GM10248 (cell line): ENCODE measurements at places on chromosomes 4 and X.

DNA sequence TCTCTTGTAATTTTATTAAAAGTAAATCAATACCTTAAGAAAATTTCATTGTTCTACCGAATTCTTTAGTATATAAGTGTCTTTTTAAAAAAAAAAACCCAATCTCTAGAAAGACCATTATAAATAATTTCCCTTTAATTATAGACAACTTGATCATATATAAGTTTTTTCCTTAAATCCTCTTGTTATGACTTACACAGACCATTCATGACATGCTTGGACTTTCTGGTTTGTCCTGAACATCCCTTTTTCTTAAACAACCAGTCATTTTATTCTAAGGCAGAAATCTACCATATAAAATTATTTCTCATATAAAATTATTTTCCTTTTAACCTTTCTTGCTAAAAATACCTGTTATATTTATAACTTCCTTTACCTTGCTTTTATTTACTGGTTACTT, 15.4 kb upstream of the FHDC1 start:
- no peak for DNase-seq

- no peak for DNase-seq
These were observed 9.0 kb upstream of the IGFBP7 start for GRCh38 chr4:57119054-57119651.

DNA sequence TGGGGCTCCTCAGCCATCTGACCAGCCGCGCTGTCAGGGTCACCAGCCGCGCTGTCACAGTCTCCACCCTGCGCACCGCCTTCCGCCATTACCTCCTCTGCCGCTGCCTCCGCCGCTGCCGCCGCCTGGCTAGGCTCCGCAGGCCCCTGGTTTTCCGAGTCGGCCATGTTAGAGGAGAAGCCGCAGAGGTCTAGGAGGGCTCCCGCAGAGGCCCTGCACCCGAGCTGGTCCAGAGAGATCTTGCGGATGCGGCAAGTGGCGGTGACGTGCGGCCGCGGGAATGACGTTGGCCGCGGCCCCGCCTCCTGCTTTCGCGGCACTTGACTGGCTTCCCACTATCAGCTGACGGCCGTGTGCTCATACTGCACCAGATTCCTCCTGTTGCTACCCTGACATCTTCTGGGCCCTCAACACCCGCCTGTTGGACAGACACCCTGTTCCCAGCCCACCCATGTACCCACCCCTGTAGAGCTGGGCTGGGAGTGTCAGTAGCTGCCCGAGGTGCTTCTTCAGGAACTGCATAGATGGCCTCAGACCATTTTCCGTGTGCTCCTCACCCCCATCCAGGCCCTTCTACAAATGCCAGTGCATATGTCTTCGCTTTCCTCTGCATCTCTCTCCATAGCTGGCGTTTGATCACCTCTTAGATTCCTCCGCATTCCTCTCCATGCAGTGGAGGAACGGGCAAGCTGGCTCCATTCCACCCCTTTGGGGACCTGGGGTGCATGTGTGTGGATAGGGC, at the start of gene NAP1L5:
TSS of gene NAP1L5 (minus strand) at position 242 of the 742 bp plus-strand sequence. CDS start at position 167, 75 bp downstream.
- DNase-seq: peak; percentile 59

- DNase-seq: no peak
These were observed 74.0 kb downstream of the STK32B start for GRCh38 chr4:5125321-5125720.

GRCh38 chr4:7987148-7987989, 47.7 kb upstream of the AFAP1 start:
- peak; percentile 77 for DNase-seq

DNA sequence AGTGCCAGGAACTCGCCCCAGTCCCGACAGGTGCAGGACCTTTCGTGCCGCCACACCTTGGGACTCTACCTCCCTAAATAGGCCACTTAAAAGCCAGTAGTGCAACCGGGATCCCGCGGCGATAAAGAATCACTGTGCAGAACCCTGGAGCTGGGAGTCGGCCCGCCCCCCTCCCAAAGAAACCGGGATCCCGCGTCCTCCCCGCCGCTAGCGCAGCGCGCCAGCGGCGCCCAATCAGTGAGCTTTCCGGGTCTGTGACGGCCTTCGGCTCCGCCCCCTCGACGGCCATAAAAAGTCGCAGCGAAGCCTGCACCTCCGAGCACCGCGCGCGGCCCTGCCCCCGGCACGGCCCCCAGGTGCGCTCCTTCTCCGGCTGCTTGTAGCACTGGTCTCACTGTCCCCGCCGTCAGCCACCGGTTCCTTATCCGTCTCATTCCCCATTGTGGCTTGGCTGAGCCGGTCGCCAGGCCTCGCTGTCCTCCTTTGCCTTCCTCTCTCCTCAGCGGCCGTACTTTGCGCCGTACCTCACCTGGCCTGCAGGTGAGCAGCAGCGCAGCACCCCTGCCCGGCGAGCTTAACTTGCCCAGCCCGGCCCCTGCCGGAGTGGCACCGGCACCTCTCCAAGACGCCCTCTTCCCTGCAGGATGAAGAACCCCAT, at the start of gene LRAT:
TSS of gene LRAT (plus strand) at position 318 of the 658 bp plus-strand sequence. CDS start at position 645, 327 bp downstream.
- DNase-seq: peak; percentile 35

DNA sequence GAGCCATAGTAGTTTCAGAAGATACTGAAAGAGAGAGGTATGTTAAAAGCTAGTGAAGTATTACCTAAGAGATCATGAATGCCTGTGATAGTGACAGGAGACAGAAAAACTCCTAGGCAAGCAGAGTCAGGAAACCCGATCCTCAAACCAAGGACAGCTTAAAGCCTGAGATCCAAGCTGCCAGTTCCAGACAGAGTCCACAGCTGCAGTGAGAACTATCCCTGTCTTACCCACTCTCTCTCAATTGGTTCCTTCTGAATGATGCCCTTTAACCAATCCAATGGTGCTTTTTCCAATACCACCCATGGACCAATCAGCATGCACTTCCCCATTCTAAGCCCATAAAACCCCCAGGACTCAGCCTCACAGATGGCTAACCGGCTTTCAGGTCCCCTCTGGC, 90.4 kb upstream of the PCDH10 start:
- DNase-seq: no peak

DNA sequence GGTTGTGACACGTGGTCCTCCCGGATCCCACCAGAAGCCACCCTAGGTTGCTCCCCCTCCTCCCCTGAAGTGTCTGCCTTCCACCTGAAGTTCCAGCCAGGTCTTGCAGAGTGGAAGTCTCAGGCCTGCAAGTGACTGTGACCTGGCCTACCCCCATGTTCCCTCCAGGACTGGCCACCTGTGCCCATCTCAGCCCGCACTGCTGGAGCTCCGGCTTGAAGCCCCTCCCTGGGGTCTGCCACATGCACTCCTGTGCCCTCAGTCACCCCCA, 6.1 kb upstream of the HGFAC start:
- no peak for DNase-seq

- no peak for DNase-seq
These were observed at the start of gene SLC2A9 for GRCh38 chr4:10020871-10021652. Gene SLC2A9, minus strand, starts transcription at chr4:10021497. Its CDS starts 68 bp downstream, at chr4:10021429.

- no peak for DNase-seq
These were observed 57.4 kb upstream of the SLC6A14 start for GRCh38 chrX:116378961-116379360.

DNA sequence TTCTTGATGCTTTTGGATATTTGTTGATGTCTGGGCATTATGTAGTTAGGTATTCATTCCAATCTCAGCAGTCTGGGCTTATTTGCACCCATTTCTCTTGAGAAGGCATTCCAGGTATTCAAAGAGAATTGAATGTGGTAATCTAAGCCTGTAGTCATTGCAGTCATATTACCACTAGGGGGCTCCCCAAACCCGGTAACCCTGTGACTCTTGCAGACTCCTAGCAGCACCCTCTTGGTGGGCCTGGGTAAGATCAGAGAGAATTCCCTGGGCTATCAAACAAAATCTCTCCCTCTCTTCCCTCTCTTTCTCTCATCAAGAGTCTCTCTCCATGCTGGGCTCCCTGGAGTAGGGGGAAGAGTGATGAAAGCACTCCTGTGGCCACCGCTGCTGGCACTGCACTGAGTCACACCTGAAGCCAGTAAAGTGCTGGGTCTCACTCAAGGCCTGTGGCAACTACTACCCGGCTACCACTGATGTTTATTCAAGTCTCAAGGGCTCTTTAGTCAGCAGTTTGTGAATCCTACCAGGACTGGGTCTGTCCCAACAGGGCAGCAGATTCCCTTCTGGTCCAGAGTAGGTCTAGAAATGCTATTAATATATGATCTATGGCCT, 187.7 kb upstream of the NUDT10 start:
- peak; percentile 21 for DNase-seq

GRCh38 chrX:18174971-18175370, 45.7 kb downstream of the BEND2 start:
- no peak for DNase-seq

GRCh38 chr4:8775751-8776355, 95.8 kb downstream of the HMX1 start:
- no peak for DNase-seq

- DNase-seq: no peak
These were observed 560.4 kb downstream of the STPG2 start for GRCh38 chr4:97582890-97583289.

GRCh38 chrX:23883737-23884354, 23.9 kb downstream of the APOO start:
- DNase-seq: no peak

DNA sequence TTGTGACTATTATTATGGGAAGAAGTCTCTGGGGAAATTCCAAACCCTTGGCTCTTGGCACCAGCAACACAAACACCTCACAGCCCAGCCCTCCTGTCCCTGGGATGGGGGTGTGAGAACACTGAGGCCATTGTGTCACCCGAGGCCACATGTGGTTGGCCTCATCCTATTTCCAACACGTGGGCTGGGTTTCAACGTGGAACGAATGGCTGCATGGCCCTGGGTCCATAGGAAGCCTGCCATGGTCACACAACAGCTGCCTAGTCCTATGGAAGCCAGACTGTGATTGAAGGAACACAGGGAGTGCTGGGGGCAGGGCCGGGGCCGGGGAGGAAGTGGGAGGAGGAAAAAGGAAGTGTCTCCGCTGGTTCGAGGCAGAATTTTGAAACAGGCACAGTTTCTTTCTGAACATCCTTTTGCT, 10.0 kb downstream of the CLCN4 start:
- peak; percentile 28 for DNase-seq

- DNase-seq: no peak
These were observed 284.0 kb downstream of the BCOR start for GRCh38 chrX:39813631-39814277.

DNA sequence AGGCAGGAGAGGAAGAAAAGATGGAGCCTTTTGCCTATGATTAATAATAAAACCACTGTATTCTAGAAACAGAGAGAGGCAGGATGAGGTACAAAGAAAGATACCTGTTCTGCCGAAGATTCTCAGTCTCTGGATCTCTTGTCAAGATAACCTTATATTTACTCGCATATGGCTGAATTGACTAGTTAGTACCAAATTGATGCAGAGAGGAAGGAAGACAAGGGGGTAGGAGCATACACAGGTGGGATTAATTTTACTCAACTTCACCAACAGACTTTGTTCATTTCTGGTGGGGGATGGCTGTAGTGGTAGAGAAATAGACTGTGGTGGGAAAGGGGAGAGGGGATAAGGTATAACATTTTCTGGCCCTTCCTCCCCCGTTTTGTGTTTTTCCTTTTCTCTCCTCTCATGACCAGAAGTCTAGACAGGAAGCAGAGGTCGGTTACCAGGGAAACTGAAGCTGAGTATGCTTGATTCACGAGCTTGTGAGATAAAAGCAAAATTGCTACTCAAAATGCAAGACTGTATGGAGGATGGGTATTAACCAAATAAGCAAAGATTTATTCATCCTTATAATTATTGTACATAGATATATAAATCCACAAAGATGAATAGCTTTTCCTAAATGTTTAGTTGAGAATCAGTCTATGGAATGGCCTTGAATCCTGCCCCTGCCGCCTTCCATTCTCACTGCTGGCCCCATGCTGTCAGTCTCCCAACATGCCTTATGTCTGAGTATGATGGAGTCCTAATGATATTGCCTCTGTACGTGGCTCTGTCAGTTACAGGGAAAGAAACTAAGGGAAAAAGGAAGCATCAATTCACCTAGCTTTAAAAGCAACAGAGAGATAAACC, 17.8 kb upstream of the PAGE2B start:
- no peak for DNase-seq

DNA sequence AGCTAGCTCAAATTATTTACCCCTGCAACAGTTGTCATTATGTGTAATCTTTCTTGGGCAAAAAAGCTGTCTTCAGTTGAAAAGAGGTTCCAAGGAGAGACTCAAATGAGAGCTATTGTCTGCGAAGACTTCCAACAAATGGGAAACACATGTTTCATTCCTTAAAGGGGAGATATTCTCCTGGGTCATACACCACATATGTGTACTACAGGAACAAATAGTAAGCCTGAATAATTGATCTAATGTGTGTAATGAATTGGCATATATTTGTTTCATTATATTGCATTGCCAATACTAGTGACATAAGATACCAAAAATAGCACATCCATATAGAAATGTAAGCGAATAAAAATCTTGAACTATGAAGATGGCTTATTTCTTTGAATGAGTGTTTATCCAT, 950.9 kb upstream of the NDST4 start:
- DNase-seq: no peak

- DNase-seq: no peak
These were observed 211.4 kb downstream of the ENOX2 start for GRCh38 chrX:130691576-130691975.

GRCh38 chrX:150773634-150774033, 80.4 kb downstream of the MTMR1 start:
- no peak for DNase-seq

DNA sequence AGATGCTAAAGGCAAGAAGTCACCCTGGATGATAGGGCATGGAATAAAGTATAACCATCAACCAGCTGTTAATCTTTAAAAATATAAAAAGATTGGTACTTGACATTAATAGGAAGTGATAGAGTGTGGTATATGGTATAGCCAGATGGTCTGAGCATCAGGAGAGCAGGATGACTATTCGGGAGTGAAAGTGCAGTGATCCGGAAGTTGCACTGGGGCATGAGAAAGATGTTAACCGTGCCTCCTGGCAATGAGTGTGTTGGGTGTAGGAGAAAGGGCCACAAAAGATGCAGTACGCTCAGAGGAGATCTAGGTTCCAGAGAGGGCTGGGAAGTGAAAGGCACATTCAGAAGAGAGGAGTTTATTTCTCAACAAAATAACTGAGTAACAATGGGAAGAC, 65.0 kb downstream of the TSPAN7 start:
- DNase-seq: no peak

DNA sequence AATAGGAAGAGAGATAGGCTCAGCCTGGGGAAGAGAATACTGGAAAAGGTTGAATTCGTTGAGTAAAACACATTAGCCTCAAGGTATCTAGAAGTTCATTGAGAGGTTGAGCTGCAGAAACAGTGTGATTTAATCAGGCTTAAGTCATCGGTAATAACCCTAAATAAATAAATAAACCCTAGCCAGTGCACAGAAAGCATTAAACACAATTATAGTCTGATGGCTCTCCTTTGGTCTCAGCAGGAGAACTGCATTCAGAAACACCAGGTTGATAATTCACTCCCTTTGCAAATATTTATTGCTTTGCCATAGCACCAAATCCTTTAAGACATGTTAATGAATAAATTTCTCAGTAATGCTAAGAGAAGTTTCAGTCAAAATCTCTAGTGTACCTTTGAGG, 9.6 kb downstream of the DCX start:
- DNase-seq: no peak

GRCh38 chrX:45351478-45351877, 150.8 kb upstream of the DIPK2B start:
- no peak for DNase-seq

- no peak for DNase-seq
These were observed 14.8 kb downstream of the FAM53A start for GRCh38 chr4:1669270-1669669.
